ENCODE measurements at places on chromosomes 5 and 9.
A peak's percentile ranks its signal among the peaks of the same experiment; 100 is the strongest.

DNA sequence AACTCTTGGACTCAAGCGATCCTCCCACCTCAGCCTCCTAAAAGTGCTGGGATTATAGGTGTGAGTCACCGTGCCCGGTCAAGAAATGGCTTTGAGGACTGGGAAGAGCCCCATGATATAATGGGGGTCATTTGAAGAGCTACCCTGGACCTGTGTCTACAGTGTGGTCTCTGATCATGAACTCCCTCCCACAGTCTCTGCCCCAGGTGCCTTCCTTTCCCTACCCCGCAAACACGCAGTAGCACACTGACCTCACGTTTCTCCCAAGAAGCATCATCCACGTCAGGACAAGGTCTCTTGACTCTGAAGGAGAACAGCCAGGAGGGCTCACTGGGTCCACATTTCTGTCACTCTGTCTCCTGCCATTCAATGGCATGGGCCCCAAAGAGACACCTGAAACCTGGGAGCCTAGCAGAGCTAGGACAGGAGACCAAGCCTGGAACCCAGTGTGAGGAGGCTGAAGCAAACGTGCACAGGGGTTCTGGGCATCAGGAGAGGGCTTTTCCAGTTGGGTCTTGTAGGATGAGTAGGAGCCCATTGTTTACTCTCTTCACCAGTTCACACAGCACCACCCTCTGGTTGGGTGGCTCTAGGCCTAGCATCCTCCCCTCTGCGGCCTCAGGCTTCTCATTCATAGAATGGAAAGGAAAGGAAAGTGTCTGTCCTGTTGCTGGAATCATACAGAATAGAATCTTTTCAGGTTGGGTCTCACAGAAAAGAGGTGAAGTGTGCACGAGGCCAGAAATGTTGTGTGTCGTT, 23.0 kb downstream of the PRRX2 start:
- DNase-seq: no peak

GRCh38 chr5:24644761-24645160, at the start of gene CDH10:
TSS of gene CDH10 (minus strand) at chr5:24644978. CDS start at chr5:24593490, 51,488 bp downstream.
- peak; percentile 60 for DNase-seq

DNA sequence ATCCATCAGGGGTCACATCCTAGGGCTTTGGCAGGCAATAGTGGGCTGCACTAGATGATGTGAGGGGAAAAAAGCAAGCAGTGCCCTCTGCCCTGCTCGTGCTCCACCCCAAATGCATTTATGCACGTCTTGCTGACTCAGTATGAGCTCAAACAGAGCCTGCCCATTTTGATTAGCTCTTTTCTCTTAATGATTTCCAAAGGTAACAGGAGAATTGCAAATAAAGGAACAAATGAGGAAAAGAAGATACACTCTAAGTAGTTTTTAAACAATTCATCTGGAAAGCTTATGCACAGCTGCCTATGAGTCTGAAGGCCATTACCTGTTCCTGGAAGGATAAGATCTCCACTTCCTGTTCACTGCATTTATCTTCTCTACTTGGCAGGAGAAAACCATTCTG, 364.2 kb downstream of the TMEM232 start:
- no peak for DNase-seq

DNA sequence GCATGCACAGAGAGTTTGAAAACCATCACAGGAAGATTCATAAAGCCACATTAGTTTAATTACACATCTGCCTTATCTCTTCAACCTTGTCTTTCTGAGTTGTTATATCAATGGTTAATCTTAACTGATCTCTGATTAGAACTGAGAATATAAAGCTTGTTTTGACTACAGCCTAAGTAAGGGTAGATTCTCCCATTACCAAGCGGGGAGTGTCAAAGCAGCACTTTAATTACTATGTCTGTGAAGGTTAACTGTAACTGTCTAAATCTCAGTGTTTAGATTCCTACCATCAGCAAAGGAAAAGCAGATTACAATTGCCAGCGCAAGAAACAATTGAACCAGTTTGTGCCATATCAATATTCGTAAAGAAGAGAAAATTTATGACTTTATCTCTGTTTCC, 348.7 kb downstream of the CDH12 start:
- DNase-seq: no peak

DNA sequence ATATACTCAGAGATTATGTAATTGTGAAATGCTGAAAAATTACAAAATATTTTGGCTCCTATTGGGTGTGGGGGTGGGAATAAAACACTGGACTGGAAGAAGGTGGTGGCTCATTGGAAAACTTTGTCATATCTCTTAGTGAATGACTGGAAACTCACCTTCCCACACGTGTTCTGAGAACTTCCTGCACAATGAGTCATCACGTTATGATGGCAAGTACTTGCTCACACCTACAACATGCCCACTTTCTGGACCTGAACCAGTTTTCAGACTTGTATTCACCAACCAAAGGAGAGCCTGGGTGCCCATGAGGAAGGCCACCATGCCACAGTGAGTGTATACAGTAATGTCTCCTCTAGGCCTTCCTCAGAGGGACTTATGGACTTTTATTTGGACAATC, 294.8 kb downstream of the ASTN2 start:
- no peak for DNase-seq

DNA sequence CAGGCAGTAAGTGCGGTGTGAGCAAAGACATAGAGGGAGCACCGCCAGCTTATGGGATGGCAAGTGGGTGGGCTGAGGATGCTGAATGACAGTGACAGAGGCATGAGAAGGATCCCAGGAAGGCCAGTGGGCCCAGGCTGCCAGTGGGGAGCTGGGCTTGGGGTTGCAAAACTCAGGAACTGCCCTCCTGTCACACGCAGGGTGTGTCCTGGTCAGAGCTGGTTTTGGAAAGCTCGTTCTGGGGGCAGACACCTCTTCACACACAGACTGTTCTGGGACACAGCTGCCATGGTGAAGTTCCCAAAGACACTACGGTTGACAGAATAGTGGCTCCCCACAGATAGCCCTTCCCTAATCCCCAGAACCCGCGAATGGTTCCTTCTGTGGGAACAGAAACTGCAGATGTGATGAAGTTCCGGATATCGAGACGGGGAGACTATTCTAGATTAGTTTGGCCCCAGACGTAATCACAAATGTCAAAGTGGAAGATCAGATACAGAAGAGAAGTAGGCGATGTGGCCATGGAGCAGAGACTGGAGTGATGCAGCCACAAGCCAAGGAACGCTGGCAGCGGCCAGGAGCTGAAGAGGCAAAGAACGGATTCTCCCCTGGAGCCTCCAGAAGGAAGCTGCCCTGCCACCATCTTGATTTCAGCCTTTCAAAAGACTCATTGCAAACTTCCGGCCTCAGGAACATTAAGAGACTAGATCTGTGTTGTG, 159.0 kb downstream of the COL23A1 start:
- DNase-seq: no peak

DNA sequence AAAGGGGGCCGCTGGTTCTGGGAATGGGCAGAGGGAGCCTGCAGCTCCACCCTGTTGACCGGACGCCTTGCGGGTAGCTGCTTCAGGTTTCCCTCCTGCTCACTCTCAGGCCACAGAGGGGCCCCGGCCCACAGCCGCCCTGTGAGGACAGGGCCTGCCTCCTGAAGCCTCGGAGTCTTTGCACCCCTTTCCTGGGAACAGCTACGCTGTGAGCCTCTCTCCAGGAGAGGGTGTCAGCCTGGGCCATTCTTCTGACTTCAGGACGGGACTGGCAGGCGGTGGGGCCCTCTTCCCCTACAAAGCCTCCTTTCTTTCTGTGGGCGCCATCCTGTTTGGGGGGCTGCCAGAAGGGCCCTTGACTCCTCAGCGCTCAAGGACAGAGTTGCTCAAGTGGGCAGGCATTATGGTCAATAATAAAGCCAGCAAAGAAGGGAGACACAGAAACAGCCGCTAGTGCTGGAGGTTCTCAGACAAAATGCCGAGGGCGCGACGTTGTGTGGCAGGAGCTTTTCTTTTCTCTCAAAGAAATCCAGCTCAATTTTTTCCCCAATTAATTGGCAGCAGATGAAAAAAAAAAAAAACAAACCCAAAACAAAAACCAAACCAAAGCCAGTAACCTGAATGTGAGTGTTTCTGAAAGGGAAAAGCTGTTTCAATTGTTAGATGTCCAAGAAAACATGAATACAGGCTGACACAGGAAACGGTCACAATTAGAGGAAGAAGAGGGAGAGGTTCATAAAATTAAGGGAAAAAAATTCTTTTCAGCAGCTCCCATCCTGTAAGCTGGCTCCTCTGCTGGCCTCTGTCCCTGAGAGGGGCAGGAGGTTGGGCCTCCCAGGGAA, 12.8 kb upstream of the SLC25A51 start:
- DNase-seq: no peak

GRCh38 chr5:177419046-177419445, 7.4 kb upstream of the GRK6 start:
- DNase-seq: no peak

- DNase-seq: no peak
Measured at GRCh38 chr5:89213573-89213972, 330.6 kb upstream of the MEF2C start.

GRCh38 chr9:114798780-114799427, 6.9 kb downstream of the TNFSF15 start:
- no peak for DNase-seq

GRCh38 chr5:35675392-35675791, 57.7 kb downstream of the SPEF2 start:
- no peak for DNase-seq

DNA sequence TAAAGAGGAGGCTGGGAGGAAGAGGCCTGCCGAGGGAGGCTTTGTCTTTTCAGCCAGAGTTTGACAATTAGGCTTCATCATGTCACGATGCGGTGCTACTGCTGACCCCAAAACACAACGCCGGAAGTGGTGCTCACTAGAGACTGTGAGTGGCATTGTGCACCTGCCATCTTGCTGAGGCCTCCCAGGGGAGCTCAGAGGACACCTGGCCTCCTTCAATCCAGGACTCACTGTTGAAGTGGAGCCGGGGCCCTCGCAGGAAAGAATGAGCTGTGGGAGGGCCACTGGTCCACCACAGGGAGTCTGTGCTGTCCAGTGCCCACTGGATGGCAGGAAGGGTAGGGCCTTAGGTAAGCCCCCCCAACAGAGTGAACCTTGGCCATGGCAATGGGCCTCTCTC, 12.7 kb upstream of the SLC25A48 start:
- peak; percentile 89 for DNase-seq

Data from NCI-H1436 (cell line).